ENCODE measurements at places on chromosomes 2 and 18. TPM values are rescaled to one million over a fixed set of nuclear protein-coding genes. Genes with fewer than 3 reads are reported as not detected.

DNA sequence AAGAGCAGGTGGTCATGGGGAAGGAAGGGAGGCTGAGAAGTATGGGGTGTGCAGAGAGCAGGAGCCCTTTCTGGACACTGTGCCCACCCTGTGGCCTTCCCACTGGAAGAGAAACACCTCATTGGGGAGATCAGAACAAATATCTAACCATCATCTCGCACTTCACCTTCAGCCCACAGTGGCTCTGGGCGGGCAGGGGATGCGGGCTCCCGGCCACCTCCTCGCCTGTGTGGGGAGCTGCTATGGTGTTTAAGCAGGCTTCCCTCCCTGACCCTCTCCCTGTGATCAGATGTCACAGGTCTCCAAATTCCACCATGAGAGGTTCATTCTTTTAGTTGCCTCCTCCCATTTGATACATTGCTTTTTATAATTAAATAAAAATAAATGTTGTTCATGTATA lies 5.0 kb downstream of the FBLN7 start:
- DNase-seq = no peak

The ALPI gene
- not detected for total RNA-seq

The DLX2 gene
- total RNA-seq = not detected

- DNase-seq = no peak
Measured at GRCh38 chr2:3483986-3484960, 35.1 kb downstream of the ADI1 start.

The IL36B gene
- total RNA-seq = not detected

The CCBE1 gene
- total RNA-seq = 0.31 TPM

Measured in pancreas (tissue), 10 donors.